ENCODE measurements at places on chromosomes 5 and 9.

DNA sequence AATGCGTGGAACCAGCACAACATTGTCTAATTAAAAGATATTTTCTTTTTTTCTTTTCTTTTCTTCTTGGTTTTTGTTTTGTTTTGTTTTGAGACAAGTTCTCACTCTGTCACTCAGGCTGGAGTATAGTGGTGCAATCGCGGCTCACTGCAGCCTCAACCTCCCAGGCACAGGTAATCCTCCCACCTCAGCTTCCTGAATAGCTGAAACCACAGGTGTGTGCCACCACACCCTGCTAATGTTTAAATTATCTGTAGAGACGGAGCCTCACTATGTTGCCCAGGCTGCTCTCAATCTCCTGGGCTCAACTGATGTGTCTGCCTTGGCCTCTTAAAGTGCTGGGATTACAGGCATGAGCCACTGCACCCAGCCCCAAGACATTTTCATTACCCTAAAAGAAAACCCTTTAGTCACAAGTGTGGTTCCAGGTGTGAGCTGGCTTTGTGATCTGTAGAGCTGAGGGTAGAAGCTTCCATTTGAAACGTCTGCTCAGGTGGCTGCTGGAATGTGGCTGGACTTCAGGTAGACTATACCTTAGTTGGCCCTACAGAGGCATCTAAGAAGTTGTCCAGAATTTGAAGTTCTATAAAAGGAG, 19.1 kb upstream of the NEK6 start:
- no peak for DNase-seq

- DNase-seq, result no peak
These were observed 19.7 kb downstream of the GPR107 start for GRCh38 chr9:130073373-130073772.

DNA sequence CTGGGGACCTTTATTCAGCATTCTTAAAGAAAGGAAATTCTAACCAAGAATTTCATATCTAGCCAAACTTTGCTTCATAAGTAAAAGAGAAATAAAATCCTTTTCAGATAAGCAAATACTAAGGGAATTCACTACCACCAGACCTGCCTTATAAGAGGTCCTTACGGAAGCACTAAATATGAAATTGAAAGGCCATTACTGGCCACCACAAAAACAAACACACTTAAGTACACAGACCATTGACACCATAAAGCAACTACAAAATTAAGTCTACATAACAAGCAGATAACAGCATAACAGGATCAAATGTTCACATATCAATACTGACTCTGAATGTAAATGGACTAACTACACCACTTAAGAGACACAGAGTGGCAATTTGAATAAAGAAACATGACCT, 361.4 kb upstream of the POU5F2 start:
- DNase-seq, result no peak

DNA sequence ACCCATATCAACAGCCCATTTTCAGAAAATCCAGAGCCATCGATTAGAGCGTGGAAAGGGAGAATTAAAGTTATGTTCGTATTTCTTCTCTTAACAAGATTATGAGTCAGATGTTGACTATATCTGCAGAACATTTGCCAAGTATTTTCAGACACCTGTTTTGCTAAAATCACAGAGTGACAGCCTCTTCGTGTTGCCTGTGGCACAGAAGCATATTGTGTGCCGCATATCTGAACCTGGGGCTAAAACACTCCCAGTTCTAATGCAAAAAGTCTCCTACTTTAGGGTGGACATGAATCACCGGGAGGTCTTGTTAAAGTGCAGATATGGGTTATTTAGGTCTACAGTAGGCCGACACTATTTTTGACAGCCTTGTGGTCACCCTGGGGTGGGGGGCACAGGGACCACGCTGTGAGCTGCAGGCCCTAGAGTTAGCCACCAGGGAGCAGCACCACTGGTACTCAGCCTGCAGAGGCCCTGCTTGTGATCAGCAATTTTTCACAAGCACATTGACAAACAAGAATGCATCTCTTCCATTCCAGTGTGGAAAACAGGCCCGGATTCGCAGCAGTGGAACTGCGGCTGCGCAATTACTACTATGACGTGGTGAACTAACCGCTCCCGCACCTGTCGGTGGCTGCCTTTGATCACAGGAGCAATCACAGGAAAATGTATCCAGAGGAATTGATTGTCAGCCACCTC, 93.5 kb downstream of the SYK start:
- DNase-seq, result no peak

GRCh38 chr5:171845857-171846256, 60.2 kb downstream of the SMIM23 start:
- no peak for DNase-seq

DNA sequence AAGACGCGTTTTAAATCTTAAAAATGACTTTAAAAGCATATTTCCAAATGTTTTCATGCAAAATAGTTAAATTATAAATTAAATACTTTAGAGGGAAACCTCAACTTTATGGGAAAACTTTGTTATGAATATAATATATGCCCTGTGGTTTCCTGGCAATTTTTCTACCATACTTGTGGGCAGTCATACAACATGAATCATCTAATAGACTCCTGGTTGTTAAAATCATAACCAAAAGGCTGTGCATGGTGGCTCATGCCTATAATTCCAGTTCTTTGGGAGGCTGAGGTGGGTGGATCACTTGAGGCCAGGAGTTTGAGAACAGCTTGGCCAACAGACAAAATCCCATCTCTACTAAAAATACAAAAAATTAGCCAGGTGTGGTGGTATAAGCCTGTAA, 18.2 kb downstream of the ATP10B start:
- no peak for DNase-seq

DNA sequence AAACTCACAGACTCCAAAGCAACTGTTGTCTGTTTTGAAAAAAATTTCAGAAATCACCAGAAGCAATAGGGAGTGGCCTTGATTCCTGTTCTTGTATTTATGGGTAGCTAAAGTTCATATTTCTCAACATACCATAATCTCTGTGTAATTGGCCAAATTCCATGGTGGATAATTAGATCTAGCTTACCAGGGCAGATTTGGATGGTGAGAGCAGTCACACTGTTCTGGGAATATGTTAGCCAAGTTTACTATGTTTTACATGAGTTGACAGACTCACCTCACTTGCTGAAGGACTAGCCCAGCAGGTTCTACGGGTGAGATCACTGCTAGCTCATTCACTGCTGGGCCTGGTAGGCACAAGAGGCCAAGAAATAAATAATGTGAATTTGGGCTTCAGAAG, 32.7 kb upstream of the CDKN2B start:
- DNase-seq, result no peak

GRCh38 chr5:96254980-96255691, 177.9 kb downstream of the PCSK1 start:
- no peak for DNase-seq
